ENCODE measurements at places on chromosomes 12 and 14. TPM values are rescaled to one million over a fixed set of nuclear protein-coding genes. Genes with fewer than 3 reads are reported as not detected.

Gene GUCY2C
- polyA plus RNA-seq: not detected

Gene C12orf60
- polyA plus RNA-seq: 1.7 TPM

GRCh38 chr12:85616201-85616600 lies 220.0 kb downstream of the RASSF9 start:
- H3K27me3 ChIP-seq: no peaks in the 10 kb centered on the region
- H3K4me1 ChIP-seq: no peaks in the 10 kb centered on the region
- DNase-seq: no peak
- H3K27ac ChIP-seq: no peak overlapping the region

GRCh38 chr12:53516758-53517455 lies 9.6 kb upstream of the NPFF start:
- H3K36me3 ChIP-seq: peaks cover 10% of the 10 kb centered on the region
- no peak overlapping the region for H3K4me3 ChIP-seq
- no peaks in the 10 kb centered on the region for H3K4me1 ChIP-seq
- no peaks in the 10 kb centered on the region for H3K27me3 ChIP-seq
